Pulmonary artery endothelial cell (primary cell): ENCODE measurements at places on chromosomes 12 and 14.

GRCh38 chr12:79635676-79636075 lies 55.1 kb downstream of the PAWR start:
- no peak for DNase-seq

- DNase-seq, result no peak
Observed at GRCh38 chr12:42296503-42297109, 29.3 kb downstream of the ZCRB1 start.

- DNase-seq, result no peak
Observed at GRCh38 chr12:43213608-43214007, 338.4 kb downstream of the ADAMTS20 start.

GRCh38 chr12:84085046-84085445 lies 827.6 kb downstream of the SLC6A15 start:
- DNase-seq, result no peak

- no peak for DNase-seq
Observed at GRCh38 chr14:30252783-30253674, 305.9 kb upstream of the G2E3 start.

DNA sequence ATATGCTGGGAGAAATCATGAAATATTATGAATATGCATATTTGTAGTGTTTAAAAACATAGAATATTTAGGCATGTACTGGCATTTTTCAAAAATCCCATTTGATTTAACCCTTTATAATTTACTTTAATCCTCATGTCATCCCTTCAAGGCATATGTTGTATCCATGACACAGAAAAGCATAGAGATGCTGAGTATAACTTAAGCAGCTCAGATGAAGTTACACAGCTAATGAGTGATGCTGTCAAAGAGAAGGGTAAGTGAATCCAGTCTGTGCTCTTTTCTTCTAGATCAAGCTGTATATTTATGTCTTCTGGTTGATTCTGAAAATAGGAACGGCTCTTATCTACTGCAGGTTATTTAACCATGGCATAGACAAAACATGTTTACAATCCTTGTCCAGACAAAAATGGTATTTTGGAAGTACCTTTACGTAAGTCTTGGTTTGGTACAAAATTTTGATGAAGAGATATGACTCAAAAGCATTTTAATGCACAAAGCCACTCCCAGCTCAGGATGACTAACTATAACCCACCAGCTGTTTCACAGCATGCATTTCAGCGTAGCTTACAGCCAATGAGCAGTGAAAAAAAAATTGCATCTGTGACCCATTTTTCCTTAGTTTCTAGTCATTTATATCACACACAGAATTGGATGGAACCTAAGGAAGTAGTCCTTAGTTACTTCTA lies 201.7 kb downstream of the STXBP6 start:
- DNase-seq, result no peak

GRCh38 chr12:33439587-33440011 lies at the start of gene SYT10:
Gene SYT10, minus strand, starts transcription at chr12:33439819. Its CDS starts 297 bp downstream, at chr12:33439522.
- DNase-seq, result no peak

DNA sequence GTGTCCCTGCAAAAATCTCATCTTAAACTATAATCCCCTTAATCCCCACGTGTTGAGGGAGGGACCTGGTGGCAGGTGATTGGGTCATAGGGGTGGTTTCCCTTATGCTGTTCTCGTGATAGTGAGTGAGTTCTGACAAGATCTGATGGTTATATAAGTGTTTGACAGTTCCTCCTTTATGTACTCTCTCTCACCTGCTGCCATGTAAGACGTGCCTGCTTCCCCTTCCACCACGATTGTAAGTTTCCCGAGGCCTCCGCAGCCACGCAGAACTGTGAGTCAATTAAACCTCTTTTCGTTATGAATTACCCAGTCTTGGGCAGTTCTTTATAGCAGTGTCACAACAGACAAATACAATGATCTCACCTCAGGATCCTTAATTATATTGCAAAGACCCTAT lies 45.2 kb upstream of the MAP1LC3B2 start:
- no peak for DNase-seq

- DNase-seq, result peak; percentile 33
Observed at GRCh38 chr12:49776413-49776812, 35.1 kb downstream of the TMBIM6 start.

- DNase-seq, result peak; percentile 92
Observed at GRCh38 chr12:89162589-89163261, 189.6 kb downstream of the DUSP6 start.

DNA sequence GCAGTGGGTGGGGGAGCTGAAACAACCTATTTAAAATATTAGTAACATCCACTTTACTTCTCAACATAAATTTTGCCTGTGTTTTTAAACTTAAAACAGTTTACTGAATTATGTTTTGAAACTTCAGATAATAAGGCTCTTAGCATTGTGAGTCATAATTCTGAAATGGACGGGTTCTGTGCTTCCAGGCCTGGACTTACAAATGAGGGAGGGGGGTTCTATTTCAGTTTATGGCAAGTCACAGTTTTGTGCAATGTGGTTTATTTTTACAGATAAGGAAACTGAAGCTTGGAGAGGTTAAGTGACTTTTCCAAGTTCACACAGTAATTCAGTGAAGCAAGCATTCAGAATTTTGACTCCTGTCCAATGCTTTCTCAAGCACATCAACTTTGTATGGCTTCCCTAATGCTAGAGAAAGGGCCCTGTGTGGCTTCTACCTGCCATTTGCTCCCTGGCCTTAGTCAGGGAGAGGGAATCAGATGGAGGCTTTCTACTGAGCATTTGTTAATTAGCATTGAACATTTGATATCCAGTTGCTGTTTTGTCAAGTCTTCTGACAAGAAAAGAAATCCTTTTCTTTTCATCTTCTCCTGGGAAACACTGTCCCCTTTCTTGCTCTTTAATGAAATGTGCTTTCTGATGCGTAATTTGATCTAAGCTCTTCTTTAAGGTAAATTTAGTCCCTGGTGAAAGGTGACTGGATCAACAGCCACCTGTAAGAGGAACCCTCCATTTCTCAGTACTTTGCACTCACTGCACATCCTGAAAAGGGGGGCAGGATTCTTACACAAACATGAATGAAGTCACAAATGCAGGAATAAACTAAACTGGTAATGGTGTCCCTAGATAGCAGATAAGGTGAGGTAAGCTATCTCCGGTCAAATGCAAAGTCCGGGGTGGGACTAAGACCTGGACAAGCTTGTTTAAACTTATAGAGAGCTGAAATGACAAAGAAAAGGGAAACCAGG lies 2.5 kb upstream of the SALL2 start:
- no peak for DNase-seq

- no peak for DNase-seq
Observed at GRCh38 chr12:91577586-91578539, 395.2 kb upstream of the DCN start.

DNA sequence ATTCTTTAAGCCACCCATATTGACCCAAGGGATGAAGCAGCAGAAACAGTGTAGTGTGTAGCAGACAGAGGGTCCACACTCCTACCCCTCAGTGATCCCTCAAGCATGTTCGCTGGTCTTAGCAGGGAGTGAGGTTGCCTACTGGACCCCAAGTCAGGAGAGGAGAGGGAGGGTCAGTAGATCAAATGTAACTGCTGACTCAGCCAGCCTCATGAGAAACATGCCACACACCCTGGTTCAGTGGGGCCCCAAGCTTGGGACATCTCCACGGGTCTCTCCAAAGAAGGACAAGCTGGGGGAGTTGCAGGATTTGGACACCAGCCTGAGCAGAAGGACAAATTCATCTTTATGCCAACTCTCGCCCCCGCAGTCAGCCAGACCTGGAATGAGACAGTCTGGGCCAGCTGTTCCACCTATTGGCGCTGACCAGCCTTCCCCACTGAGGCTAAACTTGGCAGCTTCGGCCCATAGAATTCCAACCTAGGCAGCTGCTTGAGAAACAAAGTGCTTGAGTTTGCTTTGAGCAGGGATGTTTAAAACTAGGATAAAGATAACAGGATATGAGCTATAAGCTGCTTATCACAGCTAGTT lies 66.0 kb upstream of the ACTN1 start:
- no peak for DNase-seq

DNA sequence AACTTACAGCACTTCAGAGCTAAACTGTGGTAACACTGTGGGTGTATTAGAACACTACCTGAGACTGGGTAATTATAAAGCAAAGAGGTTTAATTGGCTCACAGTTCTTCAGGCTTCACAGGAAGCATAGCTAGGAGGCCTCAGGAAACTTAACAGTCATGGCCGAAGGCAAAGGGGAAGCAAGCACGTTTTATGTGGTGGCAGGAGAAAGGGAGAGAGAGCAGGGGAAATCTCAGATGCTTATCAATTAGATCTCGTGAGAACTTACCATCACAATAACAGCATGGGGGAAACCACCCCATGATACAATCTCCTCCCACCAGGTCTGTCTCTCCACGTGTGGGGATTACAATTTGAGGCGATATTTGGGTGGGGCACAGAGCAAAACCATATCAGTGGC lies 512.6 kb downstream of the RERGL start:
- DNase-seq, result no peak

DNA sequence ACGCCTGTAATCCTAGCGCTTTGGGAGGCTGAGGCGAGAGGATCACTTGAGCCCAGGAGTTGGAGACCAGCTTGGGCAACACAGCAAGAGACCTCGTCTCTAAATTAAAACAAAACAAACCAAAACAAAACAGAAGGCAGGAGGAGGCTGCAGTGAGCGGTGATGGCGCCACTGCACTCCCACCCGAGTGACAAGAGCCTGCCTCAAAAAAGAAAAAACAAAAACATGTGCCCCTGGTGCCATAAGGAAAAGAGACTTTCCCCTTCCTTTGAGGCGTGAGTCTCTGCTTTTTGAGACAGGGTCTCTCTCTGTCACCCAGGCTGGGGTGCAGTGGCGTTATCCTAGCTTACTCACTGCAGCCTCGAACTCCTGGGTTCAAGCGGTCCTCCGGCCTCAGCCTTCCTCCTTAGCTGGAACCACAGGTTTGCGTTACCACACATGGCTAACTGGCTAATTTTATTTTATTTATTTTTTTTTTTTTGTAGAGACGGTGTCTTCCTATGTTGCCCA lies 9.0 kb upstream of the EAPP start:
- DNase-seq, result no peak

GRCh38 chr14:97137705-97138104 lies 340.5 kb downstream of the VRK1 start:
- no peak for DNase-seq

- no peak for DNase-seq
Observed at GRCh38 chr14:52835122-52835903, 43.9 kb upstream of the GNPNAT1 start.

- no peak for DNase-seq
Observed at GRCh38 chr12:85681333-85681732, 154.9 kb downstream of the RASSF9 start.

DNA sequence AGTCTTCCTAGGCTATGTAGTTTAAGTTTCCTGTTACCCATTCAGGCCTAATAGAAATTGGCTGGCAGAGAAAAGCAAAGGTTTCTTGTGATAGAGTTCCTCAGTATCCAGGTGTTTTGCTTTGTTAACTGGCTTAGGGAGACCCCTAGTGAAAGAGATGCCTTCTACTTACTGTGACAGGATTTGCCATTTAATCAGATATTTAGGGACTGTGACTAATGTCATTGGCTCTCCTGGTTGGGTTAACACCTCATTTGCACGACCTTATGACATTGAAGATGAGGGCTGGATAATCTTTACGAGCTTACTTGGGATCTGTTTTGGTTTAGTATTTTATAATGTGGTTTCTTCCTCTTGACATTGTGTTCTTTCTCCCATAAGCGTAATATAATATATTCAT lies 5.8 kb downstream of the MON2 start:
- DNase-seq, result no peak

DNA sequence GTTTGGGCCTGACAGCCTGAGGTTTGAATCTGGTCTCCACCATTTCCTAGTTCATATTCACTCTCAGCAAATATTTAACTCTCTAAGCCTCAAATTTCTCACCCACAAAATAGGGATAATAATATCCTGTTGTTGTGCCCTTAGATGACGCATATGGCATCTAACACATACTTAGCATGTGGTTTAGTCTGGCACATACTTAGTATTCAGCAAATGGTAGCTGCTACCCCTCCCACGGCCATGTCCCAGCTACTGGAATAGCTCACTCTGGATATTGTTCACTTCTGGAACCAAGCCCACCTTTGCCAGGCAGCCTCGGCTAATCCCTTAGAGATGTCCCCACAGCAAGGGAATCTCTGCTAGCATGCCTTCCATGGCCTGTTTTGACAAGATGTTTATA lies 53.3 kb downstream of the BICD1 start:
- no peak for DNase-seq

DNA sequence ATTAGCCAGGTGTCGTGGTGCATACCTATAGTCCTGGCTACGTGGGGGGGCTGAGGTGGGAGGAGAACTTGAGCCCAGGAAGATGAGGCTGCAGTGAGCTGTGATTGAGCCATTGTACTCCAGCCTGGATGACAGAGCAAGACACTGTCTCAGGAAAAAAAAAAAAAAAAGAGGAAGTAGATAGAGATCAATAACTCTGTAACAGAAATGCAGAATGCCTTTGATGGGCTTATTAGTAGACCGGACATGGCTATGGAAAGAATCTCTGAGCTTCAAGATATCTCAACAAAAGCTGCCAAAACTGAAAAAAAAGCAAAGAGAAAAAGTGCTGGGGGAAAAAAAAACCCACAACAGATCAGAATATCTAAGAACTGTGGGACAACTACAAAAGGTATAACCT lies 37.5 kb downstream of the GPR68 start:
- DNase-seq, result no peak

- DNase-seq, result no peak
Observed at GRCh38 chr14:56057071-56057741, 61.0 kb upstream of the PELI2 start.

DNA sequence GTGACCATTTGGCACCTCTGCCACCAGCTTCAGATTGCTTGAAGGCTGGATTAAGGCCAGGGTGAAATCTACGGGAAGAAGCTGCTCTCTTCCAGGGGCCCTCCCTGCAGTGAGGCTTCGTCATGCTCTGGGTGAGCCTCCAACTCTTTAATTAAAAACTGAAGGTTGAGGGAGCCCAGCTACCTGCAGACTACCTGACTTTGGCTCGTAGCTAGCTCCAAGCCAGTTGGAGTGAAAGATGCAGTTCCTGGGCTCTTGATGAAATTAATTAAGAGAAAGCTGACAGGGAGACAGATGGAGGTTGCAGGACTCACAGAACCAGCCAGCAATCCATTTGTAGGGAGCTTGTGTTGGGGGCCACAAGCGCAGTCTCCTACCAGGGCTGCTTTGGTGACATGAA lies 168.5 kb upstream of the SFSWAP start:
- DNase-seq, result no peak

DNA sequence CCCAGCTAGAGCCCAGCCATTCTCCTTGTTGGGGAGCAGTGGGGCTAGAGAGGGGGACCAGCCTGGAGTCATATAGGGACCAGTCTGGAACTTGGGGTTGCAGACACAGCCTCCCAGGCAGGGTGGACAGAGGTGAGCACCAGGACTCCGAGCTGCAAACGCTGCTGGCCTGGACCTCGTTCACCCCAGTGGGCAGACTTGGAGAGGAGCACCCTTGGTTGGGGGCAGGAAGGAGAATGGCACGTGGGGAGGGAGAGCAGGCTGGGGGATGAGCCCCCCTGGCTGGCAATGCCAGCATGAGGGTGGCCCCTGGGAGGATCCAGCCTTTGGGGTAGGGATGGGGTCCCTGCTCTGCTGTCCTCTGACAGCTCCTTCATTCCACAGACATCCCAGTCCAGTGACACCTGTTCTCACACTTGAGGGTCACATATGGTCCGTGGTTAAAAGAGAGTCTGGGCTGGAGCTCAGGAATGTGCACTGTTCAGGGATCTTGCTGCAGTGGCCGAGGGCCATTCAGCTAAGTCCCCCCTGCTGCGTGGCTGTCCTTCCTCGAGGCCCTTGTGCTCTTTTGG lies 2.8 kb downstream of the LBHD2 start:
- no peak for DNase-seq

GRCh38 chr14:77859934-77860570 lies 60.1 kb downstream of the ADCK1 start:
- DNase-seq, result no peak
